ENCODE measurements at places on chromosomes 4 and X.

GRCh38 chrX:15761564-15762191 is 23.6 kb downstream of the CA5B start:
- peak; percentile 27 for DNase-seq

DNA sequence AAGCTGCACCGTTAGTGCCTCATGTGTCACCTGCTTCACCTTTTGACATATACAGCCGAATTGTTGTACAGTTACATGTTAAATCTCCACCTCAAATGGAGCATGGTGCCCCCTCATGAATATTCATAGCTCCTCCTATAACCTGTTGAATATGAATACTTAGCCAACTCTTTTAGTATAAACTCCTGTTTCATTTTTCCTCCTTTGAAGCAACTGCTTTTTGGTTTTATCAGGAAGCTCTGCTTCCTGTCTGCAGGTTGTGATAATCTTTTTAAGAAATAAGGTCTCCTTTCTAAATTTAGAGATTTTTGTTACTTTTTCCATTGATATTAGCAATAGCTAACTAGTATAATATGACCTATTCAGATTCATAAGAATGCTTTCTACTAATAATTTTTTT is 1429.2 kb upstream of the AGA start:
- DNase-seq = no peak

- DNase-seq = no peak
Measured at GRCh38 chrX:79156818-79157217, 12.3 kb downstream of the GPR174 start.

GRCh38 chr4:8905226-8905772 is 33.7 kb upstream of the HMX1 start:
- DNase-seq = no peak

DNA sequence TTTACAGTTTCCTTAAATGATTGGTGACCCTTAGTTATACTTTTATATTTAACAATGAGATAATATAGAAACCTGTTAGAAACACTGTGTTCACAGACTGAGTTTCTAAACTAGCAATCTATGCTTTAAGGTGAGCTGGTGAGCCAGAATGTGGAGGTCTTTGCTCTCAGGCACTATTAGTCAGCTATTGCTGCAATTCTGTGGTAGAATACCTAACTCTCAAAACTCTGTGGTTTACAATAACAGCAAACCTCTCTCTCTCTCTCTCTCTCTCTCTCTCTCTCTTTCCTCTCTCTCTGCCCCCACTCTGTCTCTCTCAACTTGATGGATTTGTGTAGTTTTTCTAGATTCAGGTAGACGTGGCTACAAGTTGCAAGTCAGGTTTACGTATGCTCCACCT is 17.6 kb upstream of the LCORL start:
- DNase-seq = no peak

All from inflammatory macrophage treated with lipopolysaccharide for 4 hours (primary cell).